SIG-M5 (cell line): ENCODE measurements at places on chromosomes 7 and 10.
A peak's percentile ranks its signal among the peaks of the same experiment; 100 is the strongest.

GRCh38 chr10:115710136-115710535 is 562.9 kb downstream of the GFRA1 start:
- DNase-seq: no peak

GRCh38 chr7:37419496-37419895 is 29.2 kb downstream of the ELMO1 start:
- DNase-seq: no peak

- DNase-seq: no peak
Measured at GRCh38 chr10:102564209-102564834, 60.5 kb downstream of the SUFU start.

- no peak for DNase-seq
Measured at GRCh38 chr10:78688230-78688900, 380.4 kb upstream of the ZMIZ1 start.

- DNase-seq: no peak
Measured at GRCh38 chr7:102925976-102926782, 13.4 kb downstream of the LRRC17 start.

DNA sequence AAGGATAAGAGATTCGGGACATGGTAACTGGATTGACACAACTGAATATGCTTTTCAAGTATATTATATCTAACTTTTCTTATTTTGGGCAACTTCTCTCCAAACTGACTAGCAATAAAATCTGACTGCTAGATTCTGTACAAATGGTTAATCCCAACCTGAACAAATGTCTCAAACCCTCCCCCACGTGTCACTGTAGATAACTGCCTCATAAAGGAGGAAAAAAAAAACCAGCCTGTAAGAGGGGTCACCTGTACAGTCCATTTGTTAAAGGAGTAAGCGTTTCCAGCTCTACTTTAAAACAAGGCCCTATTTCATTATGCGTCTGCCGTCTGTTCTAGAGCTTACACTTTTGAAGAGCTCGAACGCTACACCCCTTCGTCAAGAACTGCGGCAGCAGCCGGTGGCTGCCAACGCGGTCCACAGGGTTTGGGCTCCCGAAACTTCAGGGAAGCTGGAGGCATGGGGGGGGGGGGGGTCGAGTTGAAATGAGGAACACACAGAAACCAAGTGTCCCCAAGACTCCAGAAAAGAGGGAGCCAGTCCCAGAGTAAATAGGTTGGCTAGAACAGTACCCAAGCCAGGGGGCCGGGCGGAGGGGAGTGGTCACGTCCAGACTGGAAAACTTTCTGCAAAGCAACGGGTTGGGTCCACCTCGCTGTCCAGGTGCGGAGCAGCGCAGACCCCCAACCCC is 492 bp downstream of the COG5 start:
- DNase-seq: no peak

DNA sequence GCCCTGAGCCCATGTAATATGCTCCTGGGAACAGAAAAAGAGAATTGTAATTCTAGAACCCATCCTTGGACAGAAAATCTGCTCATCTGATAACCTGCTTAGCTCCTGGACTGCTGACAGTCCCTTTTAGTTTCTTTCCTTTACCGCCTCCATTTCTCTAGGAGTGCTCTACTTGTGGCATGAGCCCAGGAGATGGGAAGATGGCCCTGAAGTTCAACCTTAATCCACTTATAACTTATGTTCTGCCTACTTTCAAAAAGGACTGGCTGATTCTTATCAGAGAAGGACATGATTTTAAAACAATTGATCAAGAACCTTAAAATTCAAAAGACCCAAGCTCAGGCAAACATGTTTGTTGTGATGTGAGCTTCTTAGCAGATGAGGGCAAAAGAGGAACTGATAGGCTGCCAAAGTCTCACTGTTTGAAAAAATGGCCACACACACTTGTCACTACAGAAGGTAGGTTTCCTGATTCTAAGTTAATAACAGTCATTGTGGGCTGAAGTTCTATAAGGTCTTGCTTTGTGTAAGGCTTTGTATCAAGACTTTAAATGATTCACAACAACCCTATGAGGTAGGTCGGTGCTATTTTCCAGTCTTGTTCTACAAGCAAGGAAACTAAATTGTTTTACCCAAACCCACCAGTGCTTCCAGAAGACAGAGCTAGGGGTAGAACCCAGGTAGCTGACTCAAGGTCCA is 94.3 kb upstream of the AFAP1L2 start:
- DNase-seq: no peak

GRCh38 chr7:50792342-50793119 is 9.8 kb upstream of the GRB10 start:
- peak; percentile 4 for DNase-seq

DNA sequence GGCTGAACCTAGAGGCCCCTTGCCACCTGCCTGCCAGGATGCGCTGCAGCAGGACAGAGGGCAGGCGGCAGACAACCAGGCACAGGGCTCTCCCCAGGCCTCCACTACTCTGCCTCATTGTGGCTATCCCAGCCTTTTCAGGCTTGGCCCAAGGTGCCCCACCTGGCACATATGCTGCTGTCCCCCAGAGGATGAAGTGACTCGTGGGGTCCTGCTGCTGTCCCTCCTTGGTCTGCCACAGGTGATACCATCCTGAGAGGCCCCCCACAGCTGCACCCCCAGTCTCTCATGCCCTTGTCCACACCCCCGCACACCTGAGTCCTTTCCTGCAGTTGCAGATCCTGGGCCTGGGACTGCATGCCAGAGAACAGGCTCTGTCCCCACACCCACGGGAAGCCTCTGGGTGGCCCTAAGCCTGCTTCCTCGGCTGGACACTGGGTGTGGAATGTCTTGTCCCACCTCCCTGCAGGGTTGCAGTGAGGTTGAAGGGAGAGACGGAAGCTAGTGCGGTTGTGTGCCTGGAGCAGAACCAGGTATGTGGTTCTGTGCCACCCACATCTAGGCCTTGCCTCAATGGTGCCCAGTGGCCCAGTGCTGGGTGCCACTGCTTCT is 55.3 kb downstream of the RASGEF1A start:
- no peak for DNase-seq

- DNase-seq: no peak
Measured at GRCh38 chr7:149423449-149424110, 37.3 kb downstream of the ZNF777 start.

GRCh38 chr10:43420369-43421200 is 11.6 kb upstream of the HNRNPF start:
- DNase-seq: peak; percentile 56

DNA sequence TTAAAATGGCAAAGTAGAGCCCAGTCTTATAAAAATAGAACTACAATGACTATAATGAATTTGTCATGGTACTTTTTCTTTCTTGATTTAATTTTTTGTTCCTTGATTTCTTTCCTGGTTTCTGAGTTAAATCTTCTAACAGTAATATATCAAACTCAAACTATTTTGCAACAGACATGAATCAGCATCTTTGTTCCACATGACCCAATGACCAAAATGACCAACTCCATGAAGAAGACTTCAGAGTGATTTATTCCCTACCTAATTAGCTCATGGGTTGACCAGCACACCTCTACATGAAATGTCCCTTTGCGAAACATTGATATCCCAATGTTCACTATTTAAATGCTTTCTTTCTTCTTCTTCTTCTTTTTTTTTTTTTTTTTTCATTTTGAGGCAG is 30.9 kb downstream of the NMT2 start:
- no peak for DNase-seq

DNA sequence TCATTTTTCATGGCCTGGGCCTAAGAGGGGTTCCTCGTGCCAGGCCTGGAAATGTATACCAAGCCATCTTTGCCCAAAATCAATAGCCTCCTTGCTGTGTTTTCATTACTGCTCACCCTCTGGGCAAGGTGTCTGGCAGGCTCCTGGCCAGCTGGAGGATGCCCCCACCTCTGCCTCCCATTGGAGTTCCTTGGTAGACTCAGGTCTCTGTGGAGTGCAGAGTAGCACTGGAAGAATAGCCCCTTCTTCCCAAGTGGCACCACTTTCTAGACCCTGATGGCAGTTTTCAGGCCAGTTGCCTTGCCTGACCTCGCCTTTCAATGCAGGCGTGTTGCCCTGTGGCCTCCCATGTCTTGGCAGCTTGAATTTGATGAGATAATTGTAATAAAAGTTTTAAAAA is 55.7 kb upstream of the AQP1 start:
- DNase-seq: no peak

DNA sequence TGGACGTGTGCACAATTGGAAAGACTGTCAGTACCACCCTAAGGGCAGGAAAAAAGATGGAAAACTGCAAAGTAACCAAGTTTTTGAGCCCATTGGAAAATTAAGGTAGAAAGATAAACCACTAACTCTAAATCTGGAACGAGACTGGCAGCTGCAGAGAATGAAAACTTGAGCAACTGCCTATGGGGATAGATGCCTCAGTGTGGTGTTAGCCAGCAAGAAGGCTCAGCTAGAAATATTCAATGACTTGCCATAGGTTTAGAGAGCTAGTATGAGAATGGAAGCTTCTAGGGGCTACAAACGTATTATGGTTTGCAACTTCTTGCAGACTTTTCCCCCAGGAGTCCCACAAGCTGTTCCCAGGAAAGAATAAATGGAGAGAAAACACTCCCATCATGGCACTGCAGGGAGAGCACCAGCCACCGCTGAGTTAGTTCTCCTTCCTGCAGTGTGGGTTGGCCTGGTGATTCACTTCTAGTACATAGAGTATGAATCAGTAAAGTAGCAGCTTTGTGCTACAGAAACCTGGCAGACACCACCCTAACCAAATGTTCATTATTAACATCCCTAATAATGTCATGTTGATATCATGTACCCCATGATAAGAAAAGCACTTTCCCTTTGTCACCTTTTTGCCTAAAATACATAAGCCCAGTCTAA is 372.4 kb upstream of the VWC2 start:
- DNase-seq: no peak

- no peak for DNase-seq
Measured at GRCh38 chr7:134891696-134892678, 94.3 kb upstream of the AGBL3 start.

DNA sequence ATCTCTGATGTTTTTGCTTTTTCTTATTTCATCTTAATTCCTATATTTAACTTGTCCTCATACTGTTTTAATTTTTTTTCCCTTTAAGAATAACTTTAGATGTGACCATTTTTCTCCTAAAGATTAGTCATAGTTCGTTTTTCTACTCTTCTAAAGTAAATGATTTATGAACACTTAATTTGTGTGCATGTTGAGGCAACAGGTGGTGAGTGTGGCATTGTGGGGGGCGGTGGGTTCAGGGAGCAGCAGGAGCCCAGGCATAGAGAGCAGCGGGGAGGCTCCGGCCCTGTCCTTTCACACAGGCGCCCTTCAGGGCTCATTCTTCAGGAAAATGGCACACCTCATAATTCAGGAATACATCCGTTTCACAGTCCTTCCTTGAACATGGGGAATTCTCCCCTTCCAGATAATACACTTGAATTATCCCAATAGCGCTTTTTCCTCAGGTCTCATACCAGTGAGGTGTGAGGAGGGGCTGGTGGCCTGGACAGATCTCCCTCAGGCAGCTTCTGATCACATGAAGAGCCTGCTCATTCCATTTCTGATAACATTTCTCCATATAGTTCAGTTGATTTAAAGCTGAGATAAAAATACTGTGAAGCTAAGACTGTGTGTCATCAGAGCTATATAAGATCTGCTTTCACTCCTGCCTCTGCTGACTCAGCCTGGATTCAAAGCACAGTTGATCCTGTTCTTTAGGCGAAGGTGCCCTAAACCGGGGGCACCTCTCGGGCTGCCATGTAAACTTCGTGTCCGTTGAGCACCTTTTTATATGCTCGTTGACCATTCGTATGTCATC is 40.2 kb downstream of the CUL1 start:
- DNase-seq: no peak

GRCh38 chr7:121313793-121314676 is 14.8 kb upstream of the WNT16 start:
- no peak for DNase-seq

DNA sequence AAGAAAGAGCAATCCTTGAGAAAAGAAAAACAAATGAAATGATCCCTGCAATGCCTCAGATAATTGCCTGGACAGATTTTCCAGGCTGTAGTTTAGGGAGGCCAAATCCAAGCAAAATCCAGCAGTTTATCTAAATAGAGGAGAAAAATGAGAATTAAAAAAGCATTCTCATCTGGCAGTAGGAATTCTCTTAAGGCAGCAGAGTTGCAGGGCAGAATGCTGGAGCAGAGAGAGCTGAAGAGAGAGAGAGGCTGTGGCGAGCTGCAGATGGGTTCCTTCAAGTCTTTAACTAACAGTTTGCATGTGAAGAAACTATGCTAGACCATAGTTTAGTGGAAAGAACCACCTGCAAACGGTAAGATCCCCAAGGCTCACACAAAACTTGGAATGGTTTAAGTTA is 6.0 kb upstream of the LIPA start:
- DNase-seq: no peak

DNA sequence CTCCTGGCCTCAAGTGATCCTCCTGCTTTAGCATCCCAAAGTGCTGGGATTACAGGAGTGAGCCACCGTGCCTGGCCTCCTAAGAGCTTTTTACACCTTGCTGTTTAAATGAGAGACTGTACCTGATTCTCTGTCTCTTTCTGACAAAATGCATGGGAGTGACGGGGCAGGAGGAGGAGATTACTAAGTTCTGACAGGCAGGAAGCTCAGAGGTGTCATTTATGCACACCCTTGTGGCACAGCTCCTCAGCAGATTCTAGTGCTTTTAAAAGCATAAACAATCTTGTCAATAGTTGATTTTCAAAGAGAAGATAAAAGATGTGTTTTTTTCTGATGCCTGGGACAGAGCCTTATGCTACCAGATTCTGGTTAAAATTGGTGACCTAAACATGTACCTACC is 39.7 kb upstream of the STEAP4 start:
- no peak for DNase-seq

- no peak for DNase-seq
Measured at GRCh38 chr10:99522470-99523250, 10.1 kb upstream of the NKX2-3 start.

DNA sequence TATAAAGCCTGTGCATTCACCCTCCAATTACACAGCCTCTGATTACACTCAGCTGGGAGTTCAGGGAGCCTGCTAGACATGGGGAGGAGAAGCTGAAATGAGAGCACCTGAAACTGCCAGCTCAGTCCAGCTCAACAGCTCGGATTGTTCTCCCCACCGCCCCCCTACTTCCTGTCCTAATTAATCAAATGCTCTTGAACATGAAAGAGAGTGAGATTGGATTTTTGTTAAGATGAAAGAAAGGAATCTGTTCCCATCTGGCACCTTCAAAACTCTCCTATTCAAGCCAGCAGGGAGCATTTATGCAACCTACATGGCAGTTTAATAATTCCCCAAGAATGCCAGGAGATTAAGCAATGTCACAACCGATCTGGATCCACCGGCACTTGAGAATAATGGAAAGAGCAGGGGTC is 98.0 kb downstream of the NPSR1 start:
- no peak for DNase-seq
